Caki2 (cell line): ENCODE measurements at places on chromosomes 12 and 14. TPM values are rescaled to one million over a fixed set of nuclear protein-coding genes. Genes with fewer than 3 reads are reported as not detected.
A peak's percentile ranks its signal among the peaks of the same experiment; 100 is the strongest.

- peak; percentile 51 for DNase-seq
Observed at GRCh38 chr12:46266382-46266791, 2.5 kb downstream of the SLC38A1 start.

DNA sequence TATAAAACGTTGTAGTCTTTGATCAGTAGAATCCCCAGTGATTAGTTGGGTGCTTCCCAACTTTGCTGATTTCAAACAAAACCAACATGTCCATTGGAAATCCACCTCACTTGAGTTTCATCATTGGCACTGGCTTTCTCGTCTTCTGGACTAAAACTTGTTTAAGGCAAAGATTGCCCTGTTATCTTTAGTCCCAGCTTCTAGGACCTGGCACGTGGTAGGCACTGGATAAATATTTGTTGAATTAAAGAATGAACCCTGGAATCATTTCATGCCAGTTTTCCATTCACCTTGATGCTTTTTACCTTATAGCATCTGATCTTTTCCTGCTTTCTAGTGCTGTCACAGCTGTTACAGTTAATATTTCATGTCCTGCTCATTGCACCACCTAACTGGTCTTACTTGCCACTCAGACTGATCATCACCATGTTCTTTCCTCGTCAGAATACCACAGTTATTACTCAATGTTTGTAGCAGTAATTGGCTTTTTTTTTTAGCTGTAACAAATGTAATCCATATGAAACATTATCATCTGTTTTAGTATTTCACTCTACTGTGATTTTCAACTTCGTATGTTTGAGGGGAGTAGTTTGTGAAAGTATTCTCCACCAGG lies 7.3 kb upstream of the C12orf50 start:
- DNase-seq: no peak

The EML5 gene
- 0.12 and 1.3 TPM in 2 replicates for total RNA-seq

GRCh38 chr12:31371256-31371620 lies 45.3 kb upstream of the SINHCAF start:
- DNase-seq: no peak

DNA sequence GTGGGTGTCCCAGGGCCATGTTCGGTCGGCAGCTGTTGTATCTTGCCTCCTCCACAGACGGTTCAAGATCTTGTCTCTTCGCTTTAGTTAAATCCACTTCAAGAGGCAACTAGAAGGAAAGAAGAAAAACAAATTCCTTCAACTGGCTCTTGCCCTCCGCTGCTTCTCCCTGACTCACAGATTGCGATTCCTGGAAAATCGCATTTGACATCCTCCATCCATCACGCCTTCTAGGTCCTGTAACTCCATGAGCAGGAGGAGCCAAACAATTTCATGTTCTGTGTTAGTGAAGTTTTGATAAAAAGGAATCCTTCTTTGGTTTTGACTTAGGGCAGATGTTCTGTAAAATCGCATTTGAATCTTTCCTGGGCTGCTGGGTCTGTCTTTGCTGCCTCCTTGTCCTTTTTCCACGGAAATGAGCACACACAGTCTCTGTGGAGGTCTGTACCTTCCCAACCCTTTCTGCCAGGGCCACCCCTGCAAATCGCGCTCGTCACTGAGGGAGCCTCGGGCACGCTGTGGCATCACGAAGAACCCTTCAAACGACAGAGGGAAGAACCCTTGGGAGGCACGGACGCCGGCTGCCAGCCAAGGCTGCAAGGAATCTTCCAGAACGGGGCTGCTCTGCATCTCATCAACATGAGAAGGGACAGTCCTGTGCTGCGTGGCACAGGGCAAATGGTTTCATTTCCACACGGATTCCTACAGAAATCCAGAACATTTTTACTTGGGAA lies 32.6 kb downstream of the RAD52 start:
- no peak for DNase-seq

The KIF26A gene
- 0.32 TPM in 1 of 2 replicates, not detected in the other for total RNA-seq

GRCh38 chr12:123363740-123364531 lies 711 bp downstream of the SBNO1 start:
- DNase-seq: peak; percentile 69
